ENCODE measurements at places on chromosomes 16 and 17.

DNA sequence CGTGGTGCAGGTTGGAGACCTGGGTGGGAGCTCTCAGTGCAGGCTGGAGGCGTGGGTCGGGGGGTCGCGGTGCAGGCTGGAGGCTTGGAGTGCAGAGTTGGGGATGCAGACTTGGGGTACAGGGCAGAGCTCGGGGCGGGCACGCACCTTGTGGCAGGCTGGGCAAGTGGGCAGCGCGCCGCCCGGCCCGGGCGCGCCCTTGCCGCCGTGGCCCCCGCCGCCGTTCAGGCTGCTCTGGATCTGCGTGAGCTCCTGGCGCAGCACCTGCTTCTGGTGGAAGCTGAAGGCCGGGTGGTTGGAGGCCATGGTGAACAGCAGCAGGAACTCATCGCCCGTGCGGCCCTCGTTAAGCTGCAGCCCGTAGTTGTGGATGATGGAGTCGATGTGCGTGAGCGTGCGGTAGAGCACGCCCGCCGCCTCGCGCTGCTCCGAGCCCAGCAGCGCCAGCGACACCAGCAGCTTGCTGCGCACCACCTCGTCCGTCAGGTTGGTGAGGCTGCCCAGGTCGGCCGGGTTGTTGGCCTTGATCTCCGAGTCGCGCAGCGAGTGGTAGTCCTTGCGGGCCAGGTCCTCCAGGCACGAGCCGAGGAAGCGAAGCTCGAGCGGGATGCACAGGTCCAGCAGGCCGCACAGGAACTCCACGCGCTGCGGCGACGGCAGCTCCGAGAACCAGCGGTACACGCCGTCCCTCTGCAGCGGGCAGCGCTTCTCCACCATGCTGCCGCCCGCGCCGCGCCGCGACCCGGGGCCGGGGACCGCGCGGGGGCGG is 1.1 kb downstream of the ZCCHC14 start:
- DNase-seq = peak; percentile 2

GRCh38 chr16:46928811-46929210 is 44.6 kb downstream of the GPT2 start:
- DNase-seq = no peak

GRCh38 chr17:62641153-62641552 is 13.7 kb downstream of the MRC2 start:
- no peak for DNase-seq

GRCh38 chr16:1788708-1789100 is 4.8 kb downstream of the IGFALS start:
- no peak for DNase-seq

DNA sequence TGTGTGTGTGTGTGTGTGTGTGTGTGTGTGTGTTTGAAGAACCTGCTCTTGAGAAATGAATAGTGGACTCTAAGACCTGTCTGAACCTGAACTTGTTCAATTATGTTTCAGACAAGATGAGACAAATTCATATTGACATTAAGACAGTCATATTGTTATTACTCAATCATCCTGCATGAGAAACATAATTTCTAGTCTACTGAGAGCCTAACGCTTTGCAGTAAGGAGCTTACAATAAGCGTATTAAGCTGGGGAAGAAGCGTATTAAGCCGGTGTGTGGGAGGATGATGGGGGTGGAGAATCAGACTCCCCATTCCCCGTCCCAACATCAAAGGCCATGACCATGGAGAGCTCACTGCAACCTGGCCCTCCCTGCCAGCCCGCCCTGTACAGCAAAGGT is 22.4 kb upstream of the MNT start:
- no peak for DNase-seq

DNA sequence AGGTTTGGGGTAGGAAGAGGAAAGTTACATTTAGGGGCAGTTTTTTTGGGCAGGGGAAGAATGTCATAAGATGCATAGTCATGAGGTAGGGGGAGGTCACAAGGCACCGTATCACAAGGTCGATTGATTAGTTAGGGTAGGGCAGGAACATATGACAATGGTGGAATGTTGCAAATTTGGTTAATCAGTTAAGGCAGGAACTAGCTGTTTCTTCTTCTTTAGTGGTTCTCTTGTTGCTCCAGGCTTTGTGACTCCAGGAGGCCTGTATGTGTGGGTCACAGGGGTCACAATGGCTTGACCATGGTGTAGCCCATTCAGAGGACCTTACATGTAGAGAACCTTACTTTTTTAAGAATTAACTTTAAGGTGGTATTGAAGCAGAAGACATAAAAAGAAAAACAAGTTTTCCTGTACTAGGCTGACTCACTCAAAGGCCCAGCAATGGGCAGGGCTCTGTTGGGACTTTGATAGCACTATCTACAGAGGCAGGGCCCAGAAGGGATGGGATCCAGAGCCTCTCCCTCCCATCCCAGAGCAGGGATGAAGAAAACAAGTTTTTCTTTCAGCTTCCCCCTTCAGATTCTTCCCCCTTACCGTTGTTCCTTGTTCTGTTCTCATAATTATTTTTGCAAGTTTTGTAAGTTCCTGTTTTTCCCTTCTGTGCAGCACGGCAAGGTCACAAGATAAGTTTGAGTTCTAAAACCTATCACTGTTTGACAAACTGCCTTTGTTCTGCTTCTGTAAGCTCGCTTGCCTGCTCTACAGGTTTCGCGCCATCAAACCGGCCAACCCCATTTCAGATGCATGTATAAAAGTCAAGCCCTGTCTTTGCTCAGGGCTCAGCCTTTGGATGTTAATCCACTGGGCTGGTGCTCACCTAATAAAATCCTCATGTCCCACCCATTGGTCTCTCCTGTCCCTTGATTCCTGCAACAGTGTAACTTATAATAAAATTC is 45.8 kb upstream of the ATF7IP2 start:
- DNase-seq = no peak

DNA sequence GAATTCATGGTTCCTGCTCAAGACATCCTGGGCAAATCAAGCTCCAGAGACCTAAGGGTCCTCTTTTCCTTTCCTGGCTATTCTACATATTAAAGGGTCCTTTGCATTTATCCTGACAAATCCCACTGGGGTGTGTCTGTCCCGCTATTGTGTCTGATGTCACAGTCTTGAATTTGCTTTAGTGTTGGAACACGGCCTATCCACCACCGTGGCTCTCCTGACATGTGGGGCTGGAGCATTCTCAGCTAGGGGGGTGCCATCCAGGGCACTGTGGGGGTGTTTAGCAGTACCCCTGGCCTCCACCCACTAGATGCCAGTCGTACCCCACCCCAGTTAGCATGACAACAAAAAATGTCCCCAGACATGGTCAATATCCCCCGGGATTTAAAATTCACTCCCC is 92.9 kb downstream of the IRF8 start:
- no peak for DNase-seq
